ENCODE measurements at places on chromosomes 2 and 18.

DNA sequence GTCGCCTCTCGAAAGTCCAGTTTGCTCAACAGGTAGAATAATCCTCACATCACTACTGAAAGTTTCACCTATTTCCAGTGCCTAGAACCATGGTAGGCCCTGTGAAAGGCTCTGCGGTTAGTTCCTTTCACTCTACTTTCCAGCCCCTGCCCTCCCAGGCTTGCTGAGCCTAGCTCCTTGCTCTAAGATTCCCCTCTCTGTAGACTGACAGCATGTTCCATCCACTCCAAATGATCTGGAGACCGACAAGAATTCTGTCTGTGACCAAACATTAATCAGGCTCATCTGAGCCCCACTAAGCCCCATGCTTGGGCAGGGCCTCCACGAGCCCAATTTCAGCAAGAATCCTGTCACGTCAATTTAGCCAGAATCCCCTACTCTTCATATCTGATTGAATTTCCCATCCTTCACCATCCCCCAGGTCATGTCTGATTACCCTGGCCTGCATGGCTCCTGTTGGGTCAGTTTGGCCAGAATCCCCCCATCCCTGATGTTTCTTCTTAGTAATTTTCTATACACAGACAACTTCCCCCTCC lies 307.0 kb downstream of the ALK start:
- no peak for DNase-seq

DNA sequence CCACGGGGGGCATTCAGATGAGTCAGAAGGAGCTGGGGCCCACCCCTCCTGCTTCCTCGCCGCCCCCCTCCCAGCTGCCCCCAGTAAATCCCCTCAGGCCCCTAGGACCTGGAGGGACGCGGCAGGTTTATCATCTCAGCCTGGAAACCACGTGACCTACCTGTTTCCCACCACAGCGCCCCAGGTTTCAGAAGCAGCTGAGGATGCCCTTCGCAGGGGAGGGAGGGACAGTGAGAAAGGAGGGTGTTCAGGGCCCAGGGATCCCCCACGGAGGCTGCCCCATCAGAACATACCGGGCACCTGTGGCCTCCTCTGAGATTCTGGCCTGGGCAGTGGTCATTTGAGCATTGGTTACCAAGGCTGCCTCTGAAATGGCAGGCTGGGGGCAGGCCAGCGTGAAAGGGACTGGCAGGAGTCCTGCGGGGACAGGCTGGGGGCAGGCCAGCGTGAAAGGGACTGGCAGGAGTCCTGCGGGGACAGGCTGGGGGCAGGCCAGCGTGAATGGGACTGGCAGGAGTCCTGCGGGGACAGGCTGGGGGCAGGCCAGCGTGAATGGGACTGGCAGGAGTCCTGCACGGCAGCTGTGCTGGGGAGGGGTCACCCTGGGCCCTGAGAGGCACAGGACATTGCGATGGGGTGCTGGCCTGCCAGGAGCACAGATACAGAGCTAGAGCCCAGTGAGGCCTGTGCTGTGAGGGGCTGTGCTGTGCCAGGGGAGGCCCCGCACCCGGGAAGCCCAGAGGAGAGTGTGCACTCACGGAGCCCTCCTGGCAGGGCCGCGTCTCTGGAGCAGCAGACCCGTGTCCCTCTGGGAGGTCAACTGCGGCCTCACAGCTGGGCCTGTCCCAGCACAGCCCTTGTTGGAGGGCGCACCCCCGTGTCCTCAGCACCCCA lies 1.6 kb downstream of the NEU4 start:
- no peak for DNase-seq

DNA sequence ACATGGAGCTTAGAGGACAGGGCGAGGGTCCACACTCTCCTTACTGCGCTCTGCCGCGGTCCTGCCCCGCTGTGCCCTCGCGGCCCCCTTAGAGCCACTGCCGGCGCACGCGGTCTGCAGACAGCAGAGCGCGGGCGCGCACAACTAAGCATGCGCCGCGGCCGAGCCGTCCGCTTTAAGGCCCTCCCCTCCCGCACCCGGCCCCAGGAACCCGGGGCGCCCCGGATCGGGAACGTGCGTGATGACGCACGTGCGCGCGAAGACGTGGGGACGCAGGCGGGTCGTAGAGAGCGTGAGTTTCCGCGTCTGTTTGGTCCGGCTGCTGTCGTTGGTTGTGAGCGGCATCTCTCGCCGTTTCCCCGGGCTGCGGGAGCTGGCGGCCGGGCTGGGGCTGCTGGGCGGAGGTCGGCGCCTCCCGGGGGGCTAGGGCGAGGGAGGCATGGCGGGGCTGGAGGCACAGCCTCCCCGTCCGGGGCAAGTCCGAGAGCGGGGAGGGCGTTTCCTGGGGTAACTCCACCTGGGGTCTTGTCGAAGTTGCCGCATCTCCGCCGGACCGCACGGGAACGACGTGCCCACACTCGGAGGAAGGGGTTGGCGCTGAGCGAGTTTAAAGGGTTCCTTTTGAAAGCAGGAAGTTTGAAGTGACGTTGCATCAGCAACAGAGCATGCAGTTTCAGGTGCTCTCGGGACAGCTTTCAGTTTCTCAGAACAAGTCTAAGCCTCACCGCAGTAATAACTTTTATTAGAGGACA lies at the start of gene RHBDD1:
RHBDD1 (plus strand) TSS at position 259 of the 752 bp plus-strand sequence. CDS start 28,640 bp downstream, outside the sequence.
- DNase-seq = peak; percentile 64

GRCh38 chr2:117853873-117854272 lies 39.4 kb downstream of the DDX18 start:
- DNase-seq = no peak

DNA sequence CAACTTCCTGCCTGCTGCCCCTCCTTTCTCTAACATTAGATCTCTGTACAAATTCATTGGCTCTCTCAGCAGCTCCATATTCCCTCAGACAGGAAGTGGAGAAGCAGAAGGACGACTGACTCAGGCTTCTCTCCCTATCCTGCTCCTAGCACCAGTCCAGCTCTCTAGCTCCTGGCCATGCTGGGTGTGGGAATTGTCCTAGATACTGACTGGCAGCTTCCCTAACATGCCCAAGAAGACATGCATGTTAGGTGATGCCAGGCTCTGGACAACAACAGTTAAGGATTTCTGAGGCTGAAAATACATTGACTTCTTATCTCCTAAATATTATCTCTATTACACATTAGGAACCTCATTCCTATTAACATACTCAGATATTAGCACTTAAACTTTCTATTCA lies 292.9 kb downstream of the IKZF2 start:
- DNase-seq = no peak

DNA sequence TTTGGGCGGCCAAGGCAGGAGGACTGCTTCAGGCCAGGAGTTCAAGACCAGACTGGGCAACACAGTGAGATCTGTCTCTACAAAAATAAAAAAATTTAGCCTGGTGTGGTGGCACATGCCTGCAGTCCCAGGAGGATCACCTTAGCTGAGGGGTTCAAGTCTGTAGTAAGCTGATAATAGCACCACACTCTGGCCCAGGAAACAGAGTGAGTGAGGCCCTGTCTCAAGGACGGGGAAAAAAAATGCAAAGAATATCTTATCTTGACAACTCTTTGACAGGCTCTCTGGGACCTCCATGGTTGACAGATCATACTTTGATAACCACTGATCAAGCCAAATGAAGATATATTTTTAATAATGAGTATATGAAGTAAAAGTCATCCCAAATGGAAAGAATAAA lies 22.7 kb downstream of the USP34 start:
- DNase-seq = no peak
